ENCODE measurements at places on chromosomes 7 and 10.

GRCh38 chr10:132149917-132150316 is 36.8 kb upstream of the DPYSL4 start:
- DNase-seq: no peak

- no peak for DNase-seq
These were observed 11.7 kb downstream of the SRPK2 start for GRCh38 chr7:105376908-105377533.

GRCh38 chr7:137209151-137209817 is 134.2 kb downstream of the PTN start:
- no peak for DNase-seq

DNA sequence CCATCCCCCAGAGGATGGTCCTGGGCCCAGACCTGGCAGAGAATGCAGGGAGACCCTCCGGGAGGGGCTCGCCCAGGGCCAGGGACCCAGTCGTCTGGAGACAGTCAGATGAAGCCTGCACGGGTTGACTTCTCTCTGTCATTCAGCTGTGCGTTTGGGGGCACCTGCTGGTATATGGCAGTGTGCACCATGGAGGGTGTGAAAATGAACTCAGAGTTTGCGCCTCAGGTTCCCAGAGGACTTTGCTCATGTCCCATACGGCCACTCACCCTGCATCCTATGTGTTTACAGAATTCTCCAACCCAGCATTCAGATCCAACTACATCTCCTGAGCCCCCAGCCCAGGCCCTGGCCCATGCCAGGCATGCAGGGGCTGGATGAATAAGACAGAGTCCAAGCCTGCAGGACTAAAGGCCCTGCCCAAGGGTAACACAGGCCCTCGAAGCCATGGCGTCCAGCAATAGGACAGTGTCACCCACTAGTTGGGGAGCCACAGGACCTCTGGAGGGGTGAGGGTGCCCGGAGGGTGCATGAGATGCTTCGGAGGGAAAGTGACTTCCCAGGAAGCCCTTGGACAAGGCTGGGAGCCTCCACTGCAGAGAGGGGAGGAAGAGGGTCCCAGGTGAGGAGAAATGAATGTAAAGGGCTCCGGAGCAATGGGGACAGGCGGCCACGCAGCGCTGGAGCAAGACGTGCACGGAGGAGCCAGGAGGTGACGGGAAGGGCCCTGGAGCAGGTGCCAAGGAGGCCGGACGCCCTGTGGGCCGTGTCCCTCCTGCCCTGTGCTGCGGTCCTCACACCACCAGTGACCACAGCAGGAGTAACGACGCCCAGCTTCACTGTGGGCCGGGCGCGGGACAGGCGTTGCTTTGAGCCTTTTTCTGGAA is 36.3 kb downstream of the CALML3 start:
- no peak for DNase-seq

DNA sequence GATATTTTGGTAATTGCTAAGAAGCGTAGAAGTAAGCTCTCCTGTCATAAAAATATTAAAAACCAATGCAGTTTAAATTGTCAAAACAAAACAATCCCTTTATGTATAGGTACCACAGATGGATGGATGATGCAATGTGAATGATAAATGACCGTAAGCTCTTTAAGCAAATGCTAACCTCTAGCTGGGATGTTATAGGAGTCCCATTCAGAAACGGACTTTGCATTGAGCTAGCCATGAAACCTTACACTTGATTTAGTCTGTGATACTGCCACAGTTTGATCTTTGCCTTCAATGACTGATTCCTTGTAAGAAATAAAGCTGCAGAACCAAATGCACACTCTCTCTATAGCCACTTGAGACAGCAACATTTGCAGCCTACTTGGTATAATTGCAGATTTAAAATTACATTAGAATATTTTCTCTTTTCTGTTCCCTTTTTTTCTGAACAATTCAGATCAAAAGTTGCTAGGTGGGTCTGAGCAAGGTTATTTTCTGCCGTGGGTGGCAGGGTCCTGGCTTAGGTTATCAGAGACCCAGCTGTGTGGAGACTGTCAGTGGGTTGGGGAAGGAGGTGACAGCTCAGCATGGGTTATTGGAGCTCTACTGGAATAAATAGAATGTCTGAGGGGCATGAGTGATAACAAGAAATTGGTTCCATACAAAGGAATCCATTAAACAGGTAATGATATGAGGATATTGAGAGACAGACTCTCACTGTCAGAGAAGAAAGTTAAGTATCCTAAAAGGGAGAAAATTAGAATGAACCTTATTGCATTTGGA is 258.8 kb upstream of the CDC14C start:
- DNase-seq: no peak

- DNase-seq: peak; percentile 77
These were observed 26.0 kb upstream of the ITGA8 start for GRCh38 chr10:15745751-15746150.

DNA sequence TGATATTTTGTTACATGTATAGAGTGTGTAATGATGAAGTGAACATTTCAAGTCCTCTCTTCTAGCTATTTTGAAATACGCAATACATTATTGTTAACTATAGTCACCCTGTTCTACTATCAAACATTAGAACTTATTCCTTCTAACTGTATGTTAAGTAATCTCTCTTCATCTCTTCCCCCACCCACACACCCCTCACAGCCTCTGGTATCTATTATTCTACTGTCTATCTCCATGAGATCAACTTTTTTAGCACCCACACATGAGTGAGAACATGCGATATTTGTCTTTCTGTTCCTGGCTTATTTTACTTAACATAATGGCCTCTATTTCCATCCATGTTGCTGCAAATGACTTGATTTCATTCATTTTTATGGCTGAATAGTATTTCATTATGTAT is 57.7 kb upstream of the EGR2 start:
- no peak for DNase-seq

GRCh38 chr10:52729271-52730104 is 43.1 kb downstream of the MBL2 start:
- DNase-seq: peak; percentile 9

GRCh38 chr10:132100556-132101349 is 35.0 kb downstream of the JAKMIP3 start:
- DNase-seq: no peak

DNA sequence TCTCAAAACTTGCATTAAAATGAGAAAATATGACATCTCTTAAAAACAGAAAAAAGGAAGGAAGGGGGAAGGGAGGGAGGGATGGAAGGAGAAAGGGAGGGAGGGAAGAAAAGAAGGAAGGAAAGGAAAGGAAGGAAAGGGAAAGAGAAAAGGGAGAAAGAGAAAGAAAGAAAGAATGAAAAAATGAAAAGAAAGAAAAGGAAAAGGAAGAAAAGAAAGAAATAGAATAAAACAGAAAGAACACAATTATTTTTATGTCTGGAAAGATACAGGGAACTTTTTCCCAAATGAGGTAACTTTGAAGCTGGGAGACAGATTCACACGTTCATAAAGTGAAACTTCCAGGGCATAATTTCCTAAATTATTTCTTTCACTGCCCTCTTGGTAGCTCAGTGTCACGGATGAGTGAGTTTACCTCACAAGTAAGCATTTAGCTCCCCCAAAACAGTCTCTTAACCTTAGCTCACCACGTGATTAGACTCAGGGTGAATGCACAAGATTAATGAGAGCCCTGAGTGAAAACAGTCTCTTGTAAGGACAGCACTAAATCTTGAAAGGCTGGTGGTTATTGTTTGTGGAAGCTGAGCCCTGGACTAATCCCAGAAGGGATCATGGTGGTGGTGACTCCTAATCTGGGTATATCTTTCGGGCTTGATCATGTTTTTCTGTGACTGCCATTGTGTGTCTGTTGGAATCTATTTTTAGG is 74.1 kb upstream of the HDAC9 start:
- DNase-seq: no peak

GRCh38 chr10:119191881-119192280 is 13.3 kb upstream of the PRDX3 start:
- no peak for DNase-seq

GRCh38 chr7:94170836-94171235 is 166.7 kb upstream of the BET1 start:
- DNase-seq: no peak

DNA sequence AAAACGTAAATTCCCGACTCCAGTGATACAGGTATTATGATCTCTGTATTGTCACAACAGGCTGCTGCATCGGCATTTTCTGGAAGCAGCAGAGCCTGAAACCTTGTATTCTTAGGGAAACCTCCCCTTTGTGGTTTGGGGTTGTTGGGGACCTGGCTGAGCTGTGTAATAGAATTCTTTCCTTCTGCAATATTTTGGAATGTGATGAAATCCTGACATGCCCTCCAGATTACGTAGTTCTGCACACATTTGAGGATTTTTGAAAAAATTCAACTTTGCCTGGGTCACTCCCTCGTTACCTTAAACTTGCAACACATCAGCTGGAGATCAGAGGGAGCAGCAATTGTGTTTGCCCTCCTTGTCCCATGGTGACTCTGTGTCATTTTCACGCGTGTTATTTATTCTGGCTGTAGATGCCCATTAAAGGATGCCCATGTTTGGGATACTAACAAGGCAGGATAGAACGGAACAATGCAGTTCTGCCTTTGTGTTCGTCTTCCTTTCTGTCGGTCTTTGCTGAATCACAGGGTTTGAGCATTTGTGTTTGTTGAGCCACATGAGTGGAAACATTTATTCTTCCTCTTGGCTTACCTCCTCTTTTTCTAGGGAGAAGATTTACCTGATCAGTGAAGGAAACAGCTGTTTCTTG is 181.7 kb downstream of the TCF7L2 start:
- DNase-seq: no peak

DNA sequence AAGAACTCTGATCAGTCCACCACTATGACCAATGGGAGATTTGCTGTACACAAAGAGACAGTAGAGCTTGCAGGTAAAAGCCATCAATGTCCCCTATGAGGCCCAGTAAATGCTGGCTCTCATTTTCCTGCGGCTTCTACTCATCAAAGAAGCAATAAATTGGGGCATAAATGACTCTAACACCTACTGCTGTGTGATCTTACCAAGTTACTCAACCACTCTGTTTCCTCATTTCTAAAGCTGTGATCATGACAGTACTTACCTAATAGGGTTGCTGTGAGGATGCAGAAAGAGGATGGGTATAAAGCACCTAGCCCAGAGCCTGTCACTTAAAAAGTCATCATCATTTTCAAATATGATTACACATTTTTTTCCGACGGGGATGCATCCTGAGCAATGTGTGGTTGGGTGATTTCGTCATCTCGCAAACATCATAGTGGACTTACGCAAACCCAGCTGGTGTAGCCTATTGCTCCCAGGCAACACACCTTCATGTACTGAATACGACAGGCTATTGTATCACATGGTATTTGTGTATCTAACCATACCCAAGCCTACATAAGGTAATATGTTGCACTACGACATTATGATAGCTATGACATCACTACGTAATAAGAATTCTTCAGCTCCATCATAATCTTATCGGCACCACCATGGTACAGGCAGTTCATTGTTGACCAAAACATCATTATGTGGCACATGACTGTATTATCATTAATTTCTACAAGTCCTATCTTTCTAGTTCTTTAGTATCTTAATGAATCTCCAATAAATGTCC is 7.1 kb upstream of the MGMT start:
- no peak for DNase-seq

DNA sequence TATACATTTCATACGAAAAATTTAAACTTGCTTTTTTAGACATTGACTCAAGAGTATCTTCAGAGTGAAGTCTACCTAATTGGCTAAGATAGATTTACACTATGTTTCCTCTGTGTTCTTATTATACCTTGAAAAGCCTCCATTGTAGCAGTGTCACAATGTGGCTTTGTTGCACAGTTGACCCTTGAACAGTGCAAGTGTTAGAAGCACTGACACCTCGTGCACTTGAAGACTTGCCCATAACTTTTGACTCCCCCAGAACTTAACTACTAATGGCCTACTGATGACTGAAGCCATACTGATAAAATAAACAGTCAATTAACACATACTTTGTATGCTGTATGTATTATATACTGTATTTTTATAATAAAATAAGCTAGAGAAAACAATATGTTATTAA is 84.3 kb downstream of the CPED1 start:
- no peak for DNase-seq

DNA sequence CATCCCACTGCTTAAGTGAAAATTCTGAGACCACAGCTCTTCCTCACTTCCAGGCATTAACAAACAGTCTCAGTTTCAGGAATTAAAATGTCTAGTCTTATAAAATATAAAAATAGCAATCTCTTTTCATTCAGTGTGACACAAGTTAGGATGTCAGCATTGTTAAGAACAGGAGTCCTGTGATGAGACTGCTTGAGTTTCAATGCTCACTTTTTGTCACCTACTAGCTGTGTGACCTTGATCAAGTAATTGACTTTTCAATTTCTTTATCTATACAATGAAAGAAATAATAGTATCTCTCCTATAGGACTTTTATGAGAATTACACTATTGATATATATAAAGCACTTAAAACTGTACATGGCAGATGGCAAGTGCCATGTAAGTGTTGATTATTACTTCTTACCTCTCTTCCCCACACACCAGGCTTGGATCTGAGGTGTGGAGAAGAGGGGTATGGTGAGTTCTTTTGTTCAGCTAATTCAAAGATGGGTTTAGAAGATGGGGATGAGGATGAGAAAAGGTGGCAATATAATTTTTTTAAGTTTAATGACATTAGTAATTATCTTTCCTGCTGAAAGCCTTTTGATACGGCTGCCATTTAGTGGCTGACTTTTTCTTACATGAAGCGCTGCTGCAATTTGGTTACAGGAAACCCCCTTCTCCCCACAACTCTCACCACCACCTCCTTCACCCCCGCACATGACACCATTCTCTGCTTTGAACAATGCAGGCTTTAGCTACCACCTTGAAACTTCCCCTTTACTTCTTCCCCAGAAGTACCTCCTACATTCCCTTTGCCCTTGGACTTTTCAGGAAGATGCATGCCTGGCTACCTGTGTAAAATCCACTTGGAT is 20.8 kb upstream of the HYAL4 start:
- DNase-seq: no peak

DNA sequence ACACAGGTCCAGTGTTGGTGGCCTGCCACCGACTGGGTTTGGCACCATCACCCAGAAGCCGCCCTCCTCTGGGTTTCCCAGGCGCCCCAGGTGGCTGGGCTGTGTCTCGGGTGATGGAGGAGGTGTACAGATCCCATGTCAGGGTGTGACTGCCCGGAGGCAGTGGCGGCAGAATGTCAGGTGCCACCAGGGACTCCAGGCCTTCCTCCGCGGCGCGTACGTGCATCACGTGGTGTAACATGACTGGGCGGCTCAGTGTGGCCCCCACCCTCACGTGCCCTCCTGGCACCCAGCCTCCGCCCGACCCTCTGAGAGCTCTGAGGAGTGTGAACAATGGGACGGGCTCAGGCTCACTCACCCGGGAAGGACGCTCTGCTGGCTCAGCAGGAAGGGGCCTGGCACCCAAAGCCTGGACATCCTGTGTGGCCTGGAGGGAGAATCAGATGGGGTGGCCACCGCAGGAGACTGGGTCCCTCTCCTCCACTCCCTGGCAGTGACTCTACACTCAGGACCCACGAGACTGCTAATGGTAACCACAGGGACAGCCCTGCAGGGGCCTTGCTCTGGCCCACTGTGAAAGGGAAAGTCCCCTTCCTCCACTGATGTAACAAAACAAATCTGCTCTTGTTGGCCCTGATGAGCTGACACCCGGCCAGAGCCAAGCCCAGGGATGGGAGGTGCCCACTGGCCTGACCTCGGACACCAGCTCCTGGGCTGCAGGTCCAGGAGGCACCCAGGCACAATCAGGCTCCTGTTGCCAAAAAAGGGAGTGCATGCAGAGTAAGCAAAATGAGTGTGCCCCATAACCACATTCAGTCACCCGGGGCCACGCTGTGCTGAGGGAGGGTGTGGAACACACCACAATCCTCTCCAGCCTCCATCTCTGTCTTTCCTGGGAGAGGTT is 164.8 kb downstream of the PRKAG2 start:
- no peak for DNase-seq

- no peak for DNase-seq
These were observed 14.4 kb upstream of the GSTK1 start for GRCh38 chr7:143248761-143249354.
